ENCODE measurements at places on chromosomes 4 and X.

DNA sequence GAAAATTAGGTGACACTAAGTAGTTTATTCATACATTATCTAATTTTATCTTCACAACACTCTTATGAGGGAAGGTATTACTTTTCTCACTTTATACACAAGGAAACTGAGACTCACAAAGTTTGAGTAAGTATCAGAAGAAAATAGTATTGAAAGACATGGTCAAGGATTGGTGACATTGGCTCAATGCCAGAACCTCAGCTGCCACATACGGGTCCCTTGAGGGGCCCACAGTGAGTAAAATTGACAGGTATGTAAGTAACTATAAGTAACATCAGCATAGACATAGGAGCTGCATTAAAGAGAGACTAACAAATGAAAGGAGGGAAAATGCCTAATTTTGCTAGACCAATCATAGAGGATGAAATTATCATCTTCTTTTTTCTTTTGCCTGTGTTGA lies 134.1 kb downstream of the COX18 start:
- no peak for DNase-seq

DNA sequence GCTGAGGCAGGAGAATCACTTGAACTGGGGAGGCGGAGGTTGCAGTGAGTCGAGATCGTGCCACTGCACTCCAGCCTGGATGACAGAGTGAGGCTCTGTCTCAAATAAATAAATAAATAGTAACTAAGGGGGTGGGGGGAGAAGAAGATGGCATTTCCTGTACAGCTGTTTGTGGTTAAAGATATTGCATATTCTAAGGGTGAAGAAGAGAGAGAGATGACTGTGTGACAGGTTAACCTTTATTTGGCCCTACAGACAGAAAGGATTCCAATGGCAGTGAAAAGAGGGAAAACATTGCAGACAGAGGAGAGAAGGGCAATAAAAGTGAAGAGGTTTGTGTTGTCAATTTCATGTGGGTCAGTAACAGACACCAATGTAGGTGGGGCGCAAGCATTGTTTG lies 9.4 kb downstream of the TASL start:
- no peak for DNase-seq

DNA sequence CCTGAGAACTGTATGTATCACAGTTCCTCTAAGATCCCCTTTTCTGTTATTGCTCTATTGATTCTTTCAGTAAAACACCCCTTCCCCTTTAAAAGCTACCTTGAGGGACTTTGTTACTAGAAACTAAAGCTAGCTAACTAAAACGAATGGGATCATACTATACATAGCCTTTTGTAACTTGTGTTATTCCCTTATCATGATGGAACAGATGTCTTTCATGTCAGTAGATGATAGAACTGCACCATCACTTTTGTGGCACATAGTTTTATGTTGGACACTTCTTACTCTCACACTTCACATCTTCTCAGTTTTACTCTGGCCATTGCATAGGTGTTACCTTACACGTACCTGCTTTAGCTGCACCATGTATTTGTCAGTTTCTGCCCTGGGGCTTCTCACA lies 46.6 kb upstream of the PGRMC2 start:
- no peak for DNase-seq

GRCh38 chr4:55001538-55001937 lies 123.9 kb downstream of the KDR start:
- DNase-seq, result no peak

GRCh38 chr4:150289881-150290280 lies 211.6 kb downstream of the DCLK2 start:
- no peak for DNase-seq

- DNase-seq, result no peak
Observed at GRCh38 chr4:87188048-87188447, 32.4 kb downstream of the KLHL8 start.

DNA sequence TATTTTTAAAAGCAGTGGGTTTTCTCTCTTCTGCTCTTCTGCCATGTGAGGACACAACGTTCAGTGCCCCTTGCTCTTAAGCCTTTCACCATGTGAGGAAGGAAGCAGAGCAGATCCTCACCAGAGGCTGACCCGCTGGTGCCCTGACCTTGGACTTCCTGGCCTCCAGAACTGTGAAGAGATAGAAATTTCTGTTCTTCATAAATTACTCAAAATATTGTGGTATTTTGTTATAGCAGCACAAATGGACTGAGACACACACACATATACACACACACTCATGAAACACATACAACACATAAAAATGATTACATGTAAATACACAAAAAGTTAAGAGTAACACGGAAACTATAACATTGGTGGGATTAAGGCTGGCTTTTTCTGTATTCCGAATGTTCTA lies 244.8 kb upstream of the NOCT start:
- no peak for DNase-seq

DNA sequence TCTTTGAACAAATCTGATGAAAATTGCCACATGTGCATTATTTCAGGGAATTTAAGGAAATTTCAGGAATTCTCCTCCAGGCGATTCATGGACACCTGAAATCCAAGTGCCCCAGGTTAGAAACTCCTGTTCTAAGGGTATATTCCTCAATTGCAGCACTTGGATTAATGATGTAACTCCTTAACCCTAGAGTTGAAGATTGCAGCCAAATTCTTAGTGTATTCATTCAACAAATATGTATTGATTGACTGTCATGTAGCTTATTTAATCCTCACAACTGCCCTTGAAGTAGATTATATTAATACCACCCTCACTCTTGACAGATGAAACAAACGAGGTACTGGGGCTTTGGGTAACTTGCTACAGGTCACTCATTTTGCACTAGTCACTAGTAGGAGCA lies 11.3 kb downstream of the CETN2 start:
- no peak for DNase-seq

DNA sequence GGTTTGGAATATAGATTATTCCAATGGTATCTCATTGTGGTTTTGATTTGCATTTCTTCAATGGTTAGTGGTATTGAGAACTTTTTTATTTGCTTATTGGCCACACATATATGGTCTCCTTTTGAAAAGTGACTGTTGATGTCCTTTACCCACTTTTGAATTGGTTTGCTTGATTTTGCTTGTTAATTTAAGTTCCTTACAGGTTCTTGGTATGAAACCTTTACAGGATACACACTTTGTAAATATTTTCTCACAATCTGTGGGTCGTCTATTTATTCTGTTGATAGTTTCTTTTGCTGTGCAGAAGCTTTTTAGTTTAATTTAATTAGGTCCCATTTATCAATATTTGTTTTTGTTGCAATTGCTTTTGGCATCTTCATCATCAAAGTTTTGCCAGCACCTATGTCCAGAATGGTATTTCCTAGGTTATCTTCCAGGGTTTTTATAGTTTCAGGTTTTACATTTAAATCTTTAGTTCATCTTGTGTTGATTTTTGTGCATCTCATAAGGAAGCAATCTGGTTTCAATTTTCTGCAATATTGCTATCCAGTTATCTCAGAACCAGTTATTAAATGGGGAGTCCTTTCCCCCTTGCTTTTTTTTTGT lies 475.7 kb upstream of the PABPC4L start:
- DNase-seq, result no peak

GRCh38 chr4:187075514-187075913 lies 351.9 kb upstream of the FAT1 start:
- DNase-seq, result no peak

DNA sequence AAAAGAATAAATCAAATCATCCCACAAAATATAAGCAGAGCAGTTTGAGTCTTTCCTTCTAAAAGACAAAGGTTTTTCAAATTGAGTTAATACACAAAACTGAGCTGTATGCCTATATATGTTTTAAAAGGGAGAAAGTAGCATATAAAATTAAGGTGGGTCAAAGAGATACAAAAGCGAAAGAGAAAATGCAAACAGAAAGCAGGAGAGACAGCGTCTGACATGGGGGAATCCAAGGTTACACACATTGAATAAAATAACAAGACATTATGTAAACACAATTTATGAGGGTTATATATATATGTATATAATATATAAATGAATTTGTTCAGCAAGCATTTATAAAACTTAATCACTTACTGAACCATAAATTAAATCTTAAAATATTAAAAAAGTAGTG lies 276.1 kb upstream of the LCORL start:
- DNase-seq, result no peak

DNA sequence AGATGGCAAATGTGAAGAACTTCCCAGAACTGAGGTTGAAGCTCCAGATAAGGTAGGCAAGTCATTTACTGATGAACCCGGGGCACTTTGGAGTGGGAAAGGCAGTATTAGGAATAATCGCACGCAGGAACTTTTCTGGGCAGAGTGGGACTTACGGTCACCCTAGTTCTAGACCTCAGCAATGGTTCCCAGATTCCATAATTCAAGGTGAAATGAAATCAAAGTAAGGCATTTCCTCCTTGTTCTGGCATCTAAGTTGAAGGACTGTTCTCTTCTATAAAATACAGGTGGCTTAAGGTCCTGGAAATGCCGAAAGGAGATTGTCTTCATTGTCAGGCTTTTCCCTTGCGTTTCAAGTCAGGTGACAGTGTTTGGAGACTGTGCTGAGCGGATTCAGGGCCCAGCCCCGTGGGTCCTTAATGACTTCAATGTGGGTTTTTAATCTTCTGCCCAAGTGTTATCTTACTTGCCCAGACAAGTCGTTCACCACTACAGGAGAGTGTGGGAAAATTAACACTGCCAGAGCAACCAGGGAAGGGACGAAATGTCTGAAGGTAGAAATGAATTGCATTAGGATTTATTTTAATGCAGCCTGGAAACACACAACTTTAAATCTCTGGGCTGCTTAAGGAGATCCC lies 52.1 kb upstream of the STOX2 start:
- DNase-seq, result no peak

GRCh38 chr4:51923343-51923742 lies 80.4 kb downstream of the DCUN1D4 start:
- no peak for DNase-seq

DNA sequence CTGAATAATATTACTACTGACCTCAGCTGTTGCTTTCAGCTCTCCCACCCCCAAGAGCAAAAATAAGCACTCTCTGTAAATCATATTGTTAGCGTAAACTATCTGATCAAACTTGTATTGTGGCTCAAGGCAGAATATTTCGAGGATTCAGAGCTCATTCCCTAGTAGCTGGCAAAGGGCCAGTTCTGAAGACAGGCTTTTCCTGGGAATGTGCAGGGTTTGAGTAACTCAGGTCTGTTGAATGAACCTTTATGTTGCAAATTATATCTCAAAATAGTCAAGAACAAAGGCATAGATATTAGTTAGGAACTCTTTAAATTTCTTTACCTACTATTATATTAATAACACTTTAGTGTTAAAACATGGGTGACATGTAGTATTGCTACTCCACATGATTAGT lies 454.9 kb downstream of the CCSER1 start:
- no peak for DNase-seq

GRCh38 chr4:76194325-76194724 lies 19.3 kb downstream of the SCARB2 start:
- no peak for DNase-seq

GRCh38 chr4:90419124-90419711 lies 292.0 kb downstream of the CCSER1 start:
- no peak for DNase-seq

GRCh38 chrX:48956728-48957414 lies 536 bp downstream of the OTUD5 start:
- peak; percentile 60 for DNase-seq

DNA sequence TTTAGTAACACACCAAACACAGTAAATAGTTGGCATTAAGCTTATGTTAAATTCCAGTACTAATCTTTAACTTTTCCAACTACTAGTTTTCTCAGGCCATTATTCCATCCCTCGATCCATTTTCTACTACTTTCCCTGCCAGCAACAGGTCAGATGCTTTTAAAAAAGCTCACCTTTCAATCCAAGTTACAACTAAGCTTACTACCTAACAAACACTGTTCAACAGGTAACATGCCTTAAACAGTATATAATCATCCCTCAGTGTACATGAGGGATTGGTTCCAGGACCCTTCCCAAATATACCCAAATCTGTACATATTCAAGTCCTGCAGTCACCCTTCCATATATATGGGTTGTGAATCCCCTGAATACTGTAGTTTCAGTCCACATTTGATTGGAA lies 5.5 kb downstream of the CCNA2 start:
- DNase-seq, result no peak

- DNase-seq, result no peak
Observed at GRCh38 chrX:16658284-16658683, 8.3 kb downstream of the S100G start.

GRCh38 chrX:78181307-78181706 lies 41.9 kb upstream of the TAF9B start:
- DNase-seq, result no peak

GRCh38 chrX:23832721-23833120 lies 49.7 kb downstream of the SAT1 start:
- no peak for DNase-seq

DNA sequence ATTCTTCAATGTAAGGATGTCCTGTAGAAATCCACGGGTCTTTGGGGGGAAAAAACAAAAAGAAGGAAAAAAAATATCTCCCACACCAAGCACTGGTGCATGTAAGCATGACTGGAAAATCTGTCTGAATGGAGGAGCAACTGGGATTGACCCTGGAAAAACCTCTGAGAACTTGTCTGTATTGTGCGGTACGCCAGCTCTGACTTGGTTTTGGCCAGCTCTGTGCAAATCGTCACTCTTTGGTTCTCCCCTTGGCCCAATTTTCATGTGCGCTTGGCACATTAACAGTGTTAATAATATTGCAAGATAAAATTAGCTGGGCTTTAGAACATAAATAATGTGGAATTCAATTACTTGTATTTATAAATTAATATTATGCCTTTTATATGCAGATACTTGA lies 231.2 kb upstream of the HAND2 start:
- no peak for DNase-seq

DNA sequence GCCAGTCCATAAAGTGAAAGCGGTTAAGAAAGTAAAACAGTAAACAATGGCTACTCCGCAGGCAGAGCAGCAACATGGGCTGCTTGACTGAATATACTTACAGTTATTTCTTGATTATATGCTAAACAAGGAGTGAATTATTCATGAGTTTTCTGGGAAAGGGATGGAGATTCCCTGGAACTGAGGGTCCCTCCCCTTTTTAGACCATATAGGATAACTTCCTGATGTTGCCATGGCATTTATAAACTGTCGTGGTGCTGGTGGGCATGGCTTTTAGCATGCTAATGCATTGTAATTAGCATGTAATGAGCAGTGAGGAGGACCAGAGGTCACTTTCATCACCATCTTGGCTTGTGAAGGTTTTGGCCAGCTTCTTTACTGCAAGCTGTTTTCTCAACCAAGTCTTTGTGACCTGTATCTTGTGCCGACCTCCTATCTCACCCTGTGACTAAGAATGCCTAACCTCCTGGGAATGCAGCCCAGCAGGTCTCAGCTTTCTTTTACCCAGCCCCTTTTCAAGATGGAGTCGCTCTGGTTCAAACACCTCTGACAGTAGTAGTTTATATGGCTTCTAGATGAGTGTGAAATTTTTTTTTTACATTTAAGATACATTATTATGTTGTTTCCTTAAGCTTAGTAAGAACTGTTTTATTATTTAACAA lies 514.8 kb upstream of the TENM3 start:
- no peak for DNase-seq

GRCh38 chrX:151759041-151759708 lies 24.6 kb downstream of the CNGA2 start:
- no peak for DNase-seq

DNA sequence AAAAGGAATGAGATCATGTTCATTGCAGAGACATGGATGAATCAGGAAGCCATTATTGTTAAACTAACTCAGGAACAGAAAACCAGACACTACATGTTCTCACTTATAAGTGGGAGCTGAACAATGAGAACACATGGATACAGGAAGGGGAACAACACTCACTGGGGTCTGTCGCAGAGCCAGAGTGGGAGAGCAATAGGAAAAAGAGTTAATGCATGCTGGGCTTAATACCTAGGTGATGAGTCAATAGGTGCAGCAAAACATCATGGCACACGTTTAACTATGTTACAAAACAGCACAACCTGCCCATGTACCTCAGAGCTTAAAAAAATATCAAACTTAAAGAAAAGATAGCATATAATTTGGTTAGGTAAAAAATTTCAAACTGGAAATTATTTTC lies 281.4 kb downstream of the PABPC4L start:
- no peak for DNase-seq
